ENCODE measurements at places on chromosomes 16 and 17. TPM values are rescaled to one million over a fixed set of nuclear protein-coding genes. Genes with fewer than 3 reads are reported as not detected.
A peak's percentile ranks its signal among the peaks of the same experiment; 100 is the strongest.

GRCh38 chr17:50168319-50168718 lies 2.5 kb downstream of the SGCA start:
- H3K27ac ChIP-seq: no peak overlapping the region
- H3K36me3 ChIP-seq: no peaks in the 10 kb centered on the region
- no peak overlapping the region for H3K4me3 ChIP-seq
- peaks cover 25% of the 10 kb centered on the region for H3K4me1 ChIP-seq
- DNase-seq: no peak

DNA sequence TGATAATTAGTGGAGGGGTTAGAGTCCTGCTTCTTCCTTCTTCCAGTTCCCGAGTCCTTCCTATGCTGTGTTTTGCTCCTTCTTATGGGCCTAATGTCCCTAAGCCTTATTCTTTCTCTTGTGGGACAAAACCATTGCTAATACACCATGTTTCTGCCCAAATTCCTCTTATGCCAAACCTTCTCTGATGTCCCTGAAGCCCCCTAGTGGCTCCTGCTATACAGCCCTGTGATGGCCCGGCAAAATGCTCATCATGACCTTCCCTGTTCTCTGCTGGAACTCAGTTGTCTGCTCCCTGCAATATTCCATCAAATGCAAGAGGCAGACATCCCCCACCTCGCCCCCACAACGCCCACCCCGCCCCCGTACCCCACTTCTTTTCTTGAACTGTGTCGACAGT lies 171.6 kb downstream of the CDH11 start:
- H3K27me3 ChIP-seq: no peaks in the 10 kb centered on the region
- no peak overlapping the region for H3K4me3 ChIP-seq
- no peaks in the 10 kb centered on the region for H3K4me1 ChIP-seq
- DNase-seq: no peak
- no peak overlapping the region for H3K27ac ChIP-seq

- no peak overlapping the region for H3K27ac ChIP-seq
- H3K27me3 ChIP-seq: peaks cover 4% of the 10 kb centered on the region
- no peaks in the 10 kb centered on the region for H3K36me3 ChIP-seq
- no peak overlapping the region for H3K4me3 ChIP-seq
Observed at GRCh38 chr17:4602041-4602440, 17.7 kb downstream of the SMTNL2 start.

DNA sequence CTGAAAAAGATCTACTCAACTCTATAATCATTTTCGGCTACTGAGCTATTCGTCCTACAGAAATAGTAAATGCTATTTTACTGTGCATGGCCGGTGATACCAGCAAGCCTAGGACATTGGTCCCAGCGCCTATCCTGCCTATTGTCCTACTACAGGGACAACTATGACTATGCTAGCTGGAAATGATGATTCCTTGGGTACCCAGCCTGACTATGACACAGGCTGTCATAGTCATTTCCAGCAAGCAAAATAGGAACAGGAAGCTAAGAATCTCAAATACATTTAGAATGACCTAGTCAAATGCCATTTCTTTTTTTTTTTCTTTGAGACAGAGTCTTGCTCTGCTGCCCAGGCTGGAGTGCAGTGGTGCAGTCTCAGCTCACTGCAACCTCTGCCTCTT lies 33.7 kb upstream of the HSBP1 start:
- no peaks in the 10 kb centered on the region for H3K27me3 ChIP-seq
- DNase-seq: no peak
- no peaks in the 10 kb centered on the region for H3K36me3 ChIP-seq
- H3K27ac ChIP-seq: no peak overlapping the region
- H3K4me3 ChIP-seq: no peak overlapping the region

- no peaks in the 10 kb centered on the region for H3K4me1 ChIP-seq
- no peak overlapping the region for H3K27ac ChIP-seq
- no peak for DNase-seq
- no peak overlapping the region for H3K4me3 ChIP-seq
Observed at GRCh38 chr16:85187447-85187846, 75.2 kb upstream of the CIBAR2 start.

DNA sequence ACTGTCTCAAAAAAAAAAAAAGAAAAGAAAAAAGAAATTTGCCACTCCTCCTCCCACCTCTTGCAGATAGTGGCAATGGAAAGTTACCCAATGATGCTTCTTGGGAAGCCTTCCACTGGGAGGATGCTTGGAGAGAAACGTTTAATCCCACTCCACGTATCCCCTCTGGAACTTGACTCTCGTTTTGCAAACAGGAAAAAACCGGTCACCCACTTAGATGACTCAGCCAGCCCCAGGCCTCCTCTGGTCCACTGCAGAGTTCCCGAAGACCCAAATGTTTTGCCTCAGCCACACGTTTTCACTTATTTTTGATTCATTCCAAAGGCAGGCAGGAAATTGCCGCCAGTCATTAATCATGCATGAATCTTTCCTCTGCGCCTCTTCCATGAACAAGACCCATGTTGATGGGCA lies 9.3 kb upstream of the TNFRSF17 start:
- no peaks in the 10 kb centered on the region for H3K27me3 ChIP-seq
- no peak for DNase-seq

DNA sequence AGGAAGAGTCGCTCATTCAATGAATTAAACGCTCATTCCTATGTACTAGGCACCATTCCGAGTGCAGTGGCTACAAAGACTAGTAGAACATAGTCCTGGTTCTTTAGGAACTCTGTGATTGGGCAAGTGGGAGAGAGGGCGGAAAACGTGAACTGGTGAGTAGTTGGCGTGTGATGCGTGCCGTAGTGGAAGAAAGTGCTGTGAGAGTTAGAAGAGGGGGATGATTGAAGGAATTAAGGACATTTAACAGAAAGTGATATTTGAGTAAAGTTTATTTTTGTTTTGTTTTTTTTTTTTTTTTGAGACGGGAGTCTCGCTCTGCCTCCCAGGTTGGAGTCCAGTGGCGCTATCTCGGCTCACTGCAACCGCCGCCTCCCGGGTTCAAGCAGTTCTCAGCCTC lies 7.9 kb upstream of the SLFN14 start:
- H3K27ac ChIP-seq: peak overlapping the region; percentile 84
- peak overlapping the region; percentile 97 for H3K4me3 ChIP-seq
- H3K36me3 ChIP-seq: no peaks in the 10 kb centered on the region
- peaks cover 14% of the 10 kb centered on the region for H3K4me1 ChIP-seq
- H3K27me3 ChIP-seq: no peaks in the 10 kb centered on the region

GRCh38 chr16:19472482-19472881 lies 49.4 kb downstream of the GDE1 start:
- no peak for DNase-seq
- H3K4me1 ChIP-seq: no peaks in the 10 kb centered on the region
- H3K27me3 ChIP-seq: no peaks in the 10 kb centered on the region

DNA sequence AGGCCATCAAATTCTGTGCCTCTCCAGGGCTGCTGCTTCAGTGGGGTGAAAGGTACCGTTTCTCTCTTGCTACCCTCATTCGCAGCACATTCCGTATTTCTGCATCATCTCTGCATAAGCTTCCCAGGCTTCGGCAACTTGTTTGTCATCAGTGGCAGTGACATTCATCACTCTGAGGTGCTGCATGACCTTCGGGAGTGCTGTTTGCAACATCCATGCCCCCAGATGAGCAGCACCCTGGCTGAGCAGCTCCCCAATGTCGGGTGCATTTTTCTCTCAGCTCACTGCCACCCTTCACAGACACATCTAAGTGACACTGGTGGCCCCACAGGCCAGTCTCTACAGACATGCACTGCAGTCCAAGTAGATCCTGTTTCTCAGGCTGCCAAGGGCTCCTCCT lies 3.8 kb downstream of the CREBBP start:
- no peaks in the 10 kb centered on the region for H3K36me3 ChIP-seq
- H3K4me1 ChIP-seq: peaks cover 68% of the 10 kb centered on the region
- H3K27me3 ChIP-seq: no peaks in the 10 kb centered on the region
- H3K27ac ChIP-seq: no peak overlapping the region

GRCh38 chr17:69045646-69046045 lies 15.1 kb downstream of the ABCA9 start:
- H3K27me3 ChIP-seq: no peaks in the 10 kb centered on the region
- no peaks in the 10 kb centered on the region for H3K4me1 ChIP-seq
- DNase-seq: no peak
- no peaks in the 10 kb centered on the region for H3K36me3 ChIP-seq

GRCh38 chr16:23900480-23901177 lies 64.8 kb downstream of the PRKCB start:
- peaks cover 16% of the 10 kb centered on the region for H3K36me3 ChIP-seq
- peaks cover 75% of the 10 kb centered on the region for H3K4me1 ChIP-seq
- no peak overlapping the region for H3K27ac ChIP-seq
- H3K4me3 ChIP-seq: no peak overlapping the region

DNA sequence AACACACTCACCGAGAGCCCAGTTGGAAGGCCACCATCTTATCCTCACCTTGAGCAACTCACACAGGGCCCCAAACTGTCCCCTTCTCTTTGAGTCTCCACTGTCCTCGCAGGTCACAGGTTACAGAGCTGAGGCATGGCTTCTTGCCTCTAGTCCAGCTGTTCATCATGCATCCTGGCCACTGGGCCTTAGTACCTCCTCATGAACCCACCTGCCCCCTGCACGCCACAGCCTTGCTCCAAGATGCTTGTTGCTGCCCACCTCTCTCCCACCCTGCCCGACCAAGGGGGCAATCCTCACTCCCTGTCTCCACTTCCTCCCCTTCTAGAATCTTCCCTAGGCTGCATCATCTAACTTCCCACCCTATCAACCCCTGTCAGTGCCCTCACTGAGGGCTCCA lies 17.1 kb downstream of the CDH5 start:
- no peaks in the 10 kb centered on the region for H3K27me3 ChIP-seq
- H3K27ac ChIP-seq: no peak overlapping the region
- no peak overlapping the region for H3K4me3 ChIP-seq
- DNase-seq: no peak
- H3K4me1 ChIP-seq: no peaks in the 10 kb centered on the region

- H3K36me3 ChIP-seq: no peaks in the 10 kb centered on the region
- H3K27ac ChIP-seq: no peak overlapping the region
- peaks cover 11% of the 10 kb centered on the region for H3K4me1 ChIP-seq
- DNase-seq: no peak
- no peak overlapping the region for H3K4me3 ChIP-seq
Observed at GRCh38 chr16:70804734-70805169, 3.8 kb upstream of the VAC14 start.

DNA sequence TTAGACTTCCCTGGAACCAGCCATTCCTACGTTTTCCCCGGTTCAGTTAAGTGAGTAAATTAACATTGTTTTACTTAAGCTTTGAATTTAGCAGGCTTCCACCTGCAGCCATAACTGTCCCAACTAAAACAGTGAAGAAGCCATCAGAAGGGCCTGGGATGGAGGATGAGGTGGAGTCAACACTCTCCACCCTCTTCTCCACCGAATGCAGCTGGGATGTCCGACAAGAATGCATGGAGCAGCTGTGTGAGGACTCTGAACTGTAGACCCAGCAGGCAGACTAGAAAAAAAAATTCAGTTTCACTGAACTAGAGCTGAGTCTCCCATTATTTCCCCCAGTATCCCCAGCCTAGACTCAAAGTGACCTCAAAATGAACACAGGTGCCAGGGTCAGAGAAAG lies 114.8 kb downstream of the C16orf95 start:
- no peak for DNase-seq
- no peaks in the 10 kb centered on the region for H3K36me3 ChIP-seq
- H3K4me1 ChIP-seq: no peaks in the 10 kb centered on the region
- no peak overlapping the region for H3K4me3 ChIP-seq

DNA sequence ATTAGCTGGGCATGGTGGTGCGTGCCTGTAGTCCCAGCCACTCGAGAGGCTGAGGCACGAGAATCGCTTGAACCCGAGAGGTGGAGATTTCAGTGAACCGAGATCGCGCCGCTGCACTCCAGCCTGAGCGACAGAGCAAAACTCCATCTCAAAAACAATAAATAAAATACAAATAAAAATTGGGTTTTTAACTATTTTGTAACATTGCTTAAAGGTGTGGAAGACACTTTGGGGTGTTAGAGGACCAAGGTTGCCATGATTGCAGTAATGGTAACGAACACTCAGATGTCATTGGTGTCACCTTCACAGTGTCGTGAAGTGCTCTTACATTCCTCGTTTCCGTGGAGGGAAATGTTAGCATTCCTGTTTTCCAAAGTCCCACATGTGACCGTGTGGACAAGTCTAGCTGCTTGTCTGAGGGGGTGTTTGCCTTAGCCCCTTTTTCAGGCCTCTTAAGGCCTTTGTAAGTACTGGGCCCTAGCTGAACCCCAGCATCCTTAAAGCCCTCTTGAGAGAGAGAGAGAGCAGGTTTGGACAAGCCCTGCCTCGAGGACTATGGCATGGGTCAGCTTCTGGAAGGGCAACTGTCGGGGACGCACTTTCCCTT lies 8.6 kb downstream of the C16orf96 start:
- no peaks in the 10 kb centered on the region for H3K27me3 ChIP-seq
- no peaks in the 10 kb centered on the region for H3K4me1 ChIP-seq
- no peaks in the 10 kb centered on the region for H3K36me3 ChIP-seq
- H3K4me3 ChIP-seq: no peak overlapping the region

DNA sequence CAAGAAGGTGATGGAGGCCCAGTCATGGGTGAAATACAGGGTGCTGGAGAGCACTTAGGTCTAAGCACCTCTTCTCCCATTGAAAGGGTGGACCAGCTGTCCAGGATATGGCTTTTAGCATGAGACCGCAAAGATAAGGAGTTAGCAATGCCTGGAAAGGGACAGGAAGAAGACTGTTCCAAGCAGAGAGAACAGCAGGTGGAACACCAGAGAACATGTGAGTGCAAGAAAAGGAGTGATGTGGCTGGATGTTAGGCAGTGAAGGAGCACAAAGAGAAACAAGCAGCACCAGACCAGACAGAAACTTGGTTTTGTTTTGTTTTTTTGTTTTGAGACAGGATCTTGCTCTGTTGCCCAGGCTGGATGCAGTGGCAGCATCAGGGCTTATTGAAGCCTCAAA lies 45.4 kb upstream of the CCL1 start:
- no peak overlapping the region for H3K4me3 ChIP-seq
- no peaks in the 10 kb centered on the region for H3K4me1 ChIP-seq
- no peak for DNase-seq
- no peak overlapping the region for H3K27ac ChIP-seq
- no peaks in the 10 kb centered on the region for H3K27me3 ChIP-seq

DNA sequence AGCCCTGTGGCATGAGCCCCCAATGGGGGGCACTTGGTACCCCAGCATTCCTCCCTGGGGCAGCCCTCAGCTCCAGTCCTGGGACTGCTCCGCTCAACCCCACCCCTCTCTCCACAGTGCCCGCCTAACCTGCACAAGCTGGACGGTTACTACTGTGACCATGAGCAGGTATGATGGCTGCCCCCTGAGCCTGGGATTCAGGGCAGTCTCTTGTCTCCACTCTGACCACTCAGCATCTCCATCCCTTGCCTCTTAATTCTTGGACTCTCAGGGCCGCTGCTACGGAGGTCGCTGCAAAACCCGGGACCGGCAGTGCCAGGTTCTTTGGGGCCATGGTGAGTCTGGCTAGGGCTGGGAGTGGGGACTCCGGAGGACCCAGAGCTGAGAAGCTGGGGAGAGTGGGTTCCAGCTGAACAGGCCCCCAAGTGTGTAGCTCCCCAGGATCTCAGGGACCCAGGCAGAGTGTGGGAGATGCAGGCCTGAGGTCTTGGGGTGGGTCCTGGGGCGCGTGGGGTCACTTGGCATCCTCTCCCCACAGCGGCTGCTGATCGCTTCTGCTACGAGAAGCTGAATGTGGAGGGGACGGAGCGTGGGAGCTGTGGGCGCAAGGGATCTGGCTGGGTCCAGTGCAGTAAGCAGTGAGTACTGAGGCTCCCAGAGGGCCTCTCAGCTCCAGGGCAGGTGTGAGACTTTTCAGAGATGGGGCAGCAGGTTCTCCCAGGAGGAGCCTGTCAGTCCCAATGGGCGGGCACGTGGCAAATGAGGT lies 18.0 kb downstream of the ADAM11 start:
- DNase-seq: no peak
- H3K27ac ChIP-seq: no peak overlapping the region
- H3K27me3 ChIP-seq: peaks cover 40% of the 10 kb centered on the region

Gene PIRT
- total RNA-seq: not detected

Gene PRSS8
- not detected for total RNA-seq

Gene AXIN2
- 1.2 TPM for total RNA-seq

Gene CDH5
- total RNA-seq: not detected

Gene TMEM114
- not detected for total RNA-seq
